Stimulated activated CD4-positive, alpha-beta T cell treated with anti-CD3 and anti-CD28 coated beads, Interleukin-4, amount 100 ng/mL, for 48 hours (primary cell): ENCODE measurements at places on chromosomes 2 and 18.

GRCh38 chr18:3180325-3180724 lies 39.4 kb downstream of the MYOM1 start:
- no peak for DNase-seq

GRCh38 chr2:228067309-228067708 lies 114.2 kb downstream of the SPHKAP start:
- DNase-seq, result no peak

DNA sequence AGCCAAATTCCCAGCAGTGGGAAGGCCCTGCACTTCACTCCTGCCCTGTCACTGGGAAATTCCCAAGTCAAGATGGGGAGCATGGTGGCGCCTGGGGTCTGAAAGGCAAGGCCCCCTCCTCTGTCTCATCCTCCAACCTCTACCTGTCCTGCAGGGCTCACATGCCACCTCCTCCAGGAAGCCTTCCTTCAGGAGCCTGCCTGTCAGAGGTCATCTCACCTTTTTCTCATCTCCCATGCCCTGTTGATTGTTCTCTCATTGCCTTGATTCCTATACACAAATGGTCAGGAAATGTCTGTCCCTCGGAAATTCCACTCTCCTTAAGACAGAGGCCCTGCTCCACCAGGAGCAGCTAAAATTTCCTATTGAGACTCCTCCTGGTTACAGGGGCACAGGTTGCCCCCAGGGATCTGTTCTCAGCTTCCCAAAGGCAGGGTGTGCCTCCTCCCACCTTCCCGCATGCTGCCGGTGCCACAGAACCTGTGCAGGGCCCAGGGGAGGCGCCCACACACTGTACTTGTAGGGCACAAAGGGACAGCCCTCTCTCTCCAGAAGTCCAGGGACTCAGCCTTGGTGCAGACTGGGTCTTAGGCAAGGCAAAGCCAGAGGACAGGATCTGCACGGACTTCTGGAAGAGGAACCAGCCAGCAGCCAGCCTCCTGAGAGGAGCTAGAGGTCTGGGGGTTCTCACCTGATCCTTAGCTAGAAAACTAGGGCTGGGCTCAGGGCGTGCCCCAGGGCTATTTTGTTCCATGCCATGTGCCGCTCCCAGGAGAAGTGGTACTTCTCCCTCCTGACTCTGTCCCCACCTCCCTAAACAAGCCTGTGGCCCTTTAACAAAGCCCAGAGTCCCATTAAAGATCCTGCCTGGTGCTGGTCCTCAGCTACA lies 12.9 kb downstream of the HES6 start:
- no peak for DNase-seq

- DNase-seq, result no peak
Measured at GRCh38 chr18:47470941-47471340, 219.5 kb upstream of the SKOR2 start.

DNA sequence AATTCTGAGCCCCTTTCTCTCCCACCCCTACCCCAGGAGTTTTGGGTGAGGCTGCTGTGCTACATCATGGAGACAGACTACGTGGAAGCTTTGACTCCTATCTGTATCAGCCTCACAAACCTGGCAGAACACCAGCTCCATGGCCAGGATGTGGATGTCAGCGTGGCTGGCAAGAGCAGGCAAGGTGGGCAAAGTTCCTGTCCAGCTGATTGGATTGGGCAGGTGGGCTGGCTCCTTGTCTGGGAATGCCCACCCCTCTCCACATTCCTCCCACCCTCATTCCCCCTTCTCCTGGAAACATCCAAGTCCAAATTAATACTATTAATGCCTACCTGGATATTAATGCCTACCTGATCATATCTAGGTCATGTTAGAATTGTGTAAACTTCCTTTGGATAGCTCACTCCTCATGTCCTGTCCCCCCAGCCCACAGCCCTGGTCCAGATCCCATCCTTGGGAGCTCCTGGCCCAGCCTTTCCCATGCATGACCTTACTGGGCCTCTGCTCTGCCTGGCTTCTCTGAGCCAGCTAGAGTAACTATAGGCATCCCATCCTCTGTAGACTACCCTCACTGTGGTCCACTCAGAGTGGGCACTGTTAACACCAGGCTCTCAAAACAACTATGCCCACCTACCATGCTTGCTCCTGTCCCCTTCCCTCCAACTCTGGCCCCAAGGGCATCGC lies 24.1 kb downstream of the MROH2A start:
- no peak for DNase-seq

- no peak for DNase-seq
Measured at GRCh38 chr18:39841482-39842365, 2113.3 kb upstream of the PIK3C3 start.
